ENCODE measurements at places on chromosomes 13 and 19.

- no peak for DNase-seq
Measured at GRCh38 chr19:56917998-56918397, 77.5 kb upstream of the PEG3 start.

GRCh38 chr19:54660964-54661363 is 1.8 kb upstream of the LILRB4 start:
- no peak for DNase-seq

DNA sequence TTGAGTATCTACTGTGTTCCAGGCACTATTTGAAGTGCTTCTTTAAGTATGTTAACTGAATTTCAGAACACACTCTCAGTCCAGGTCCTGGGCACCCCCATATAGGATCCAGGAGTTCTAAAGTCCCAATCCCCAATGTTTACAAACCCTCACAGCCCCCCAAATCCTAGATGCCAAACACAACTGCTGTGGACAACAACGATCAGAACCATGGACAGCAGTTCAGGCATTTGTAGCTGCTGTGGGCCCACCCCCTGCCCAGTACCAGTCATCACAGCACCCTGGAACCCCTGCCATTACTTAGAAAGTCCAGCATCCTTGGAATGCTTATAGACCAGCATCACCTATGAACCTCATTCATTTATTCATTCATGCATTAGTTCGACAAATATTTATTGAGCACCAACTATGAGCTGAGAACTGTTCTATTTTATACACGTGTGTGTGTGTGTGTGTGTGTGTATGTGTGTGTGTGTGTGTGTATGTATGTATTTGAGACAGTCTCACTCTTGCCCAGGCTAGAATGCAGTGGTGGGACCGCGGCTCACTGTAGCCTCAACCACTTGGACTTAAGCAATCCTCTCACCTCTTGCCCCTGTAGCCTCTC is 19.3 kb upstream of the SDHAF1 start:
- no peak for DNase-seq

- DNase-seq = no peak
Measured at GRCh38 chr13:44542361-44542760, 33.8 kb downstream of the TSC22D1 start.

- DNase-seq = no peak
Measured at GRCh38 chr13:25111585-25111956, 15.6 kb downstream of the PABPC3 start.

DNA sequence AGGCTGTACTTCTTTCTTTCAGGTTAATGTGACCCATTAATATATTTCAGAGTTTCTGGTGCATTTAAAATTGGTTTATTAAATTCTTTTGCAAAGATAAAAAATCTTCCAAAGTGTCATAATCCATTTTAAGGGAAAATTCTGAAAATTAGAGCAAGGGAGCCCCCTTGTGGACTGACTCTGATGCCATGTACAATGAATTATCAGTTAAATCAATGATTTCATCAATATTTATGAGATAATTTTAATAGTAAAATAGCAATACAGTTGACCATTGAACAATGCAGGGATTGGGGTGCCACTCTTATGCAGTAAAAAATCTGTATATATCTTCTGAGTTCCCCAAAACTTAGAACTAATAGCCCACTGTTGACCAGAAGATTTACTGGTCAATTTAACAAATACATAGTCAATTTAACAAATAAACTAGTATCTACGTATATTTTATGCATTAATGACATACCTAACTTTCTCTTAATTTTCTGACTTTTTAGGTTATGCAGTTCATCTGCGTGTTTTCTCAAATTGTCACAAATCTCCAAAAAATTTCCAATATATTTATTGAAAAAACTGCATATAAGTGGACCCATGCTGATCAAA is 479.1 kb upstream of the MIR17HG start:
- DNase-seq = no peak

DNA sequence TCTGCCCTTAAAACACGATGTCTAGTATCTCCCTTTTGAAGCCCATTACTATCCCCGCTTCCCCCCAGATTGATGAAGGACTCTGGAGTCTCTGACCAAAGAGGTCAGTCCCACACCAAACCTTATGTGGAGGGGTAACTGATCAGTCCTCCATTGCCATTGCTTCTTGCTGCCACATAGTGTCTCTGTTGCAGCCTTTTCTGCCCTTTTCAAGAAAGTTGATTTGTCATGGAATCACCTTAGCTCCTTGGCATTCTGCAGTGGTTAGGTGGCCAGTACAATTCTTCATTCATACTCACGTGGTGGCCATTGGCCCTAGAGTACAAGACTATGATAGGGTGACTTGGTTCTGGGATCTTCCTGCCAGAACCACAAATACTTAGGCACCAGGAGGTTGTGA is 8.4 kb upstream of the HTR2A start:
- no peak for DNase-seq

GRCh38 chr13:44930963-44931623 is 58.2 kb downstream of the NUFIP1 start:
- no peak for DNase-seq

- DNase-seq = no peak
Measured at GRCh38 chr13:48748681-48749080, 95.0 kb downstream of the CYSLTR2 start.
